ENCODE measurements at places on chromosomes 3 and 15.

DNA sequence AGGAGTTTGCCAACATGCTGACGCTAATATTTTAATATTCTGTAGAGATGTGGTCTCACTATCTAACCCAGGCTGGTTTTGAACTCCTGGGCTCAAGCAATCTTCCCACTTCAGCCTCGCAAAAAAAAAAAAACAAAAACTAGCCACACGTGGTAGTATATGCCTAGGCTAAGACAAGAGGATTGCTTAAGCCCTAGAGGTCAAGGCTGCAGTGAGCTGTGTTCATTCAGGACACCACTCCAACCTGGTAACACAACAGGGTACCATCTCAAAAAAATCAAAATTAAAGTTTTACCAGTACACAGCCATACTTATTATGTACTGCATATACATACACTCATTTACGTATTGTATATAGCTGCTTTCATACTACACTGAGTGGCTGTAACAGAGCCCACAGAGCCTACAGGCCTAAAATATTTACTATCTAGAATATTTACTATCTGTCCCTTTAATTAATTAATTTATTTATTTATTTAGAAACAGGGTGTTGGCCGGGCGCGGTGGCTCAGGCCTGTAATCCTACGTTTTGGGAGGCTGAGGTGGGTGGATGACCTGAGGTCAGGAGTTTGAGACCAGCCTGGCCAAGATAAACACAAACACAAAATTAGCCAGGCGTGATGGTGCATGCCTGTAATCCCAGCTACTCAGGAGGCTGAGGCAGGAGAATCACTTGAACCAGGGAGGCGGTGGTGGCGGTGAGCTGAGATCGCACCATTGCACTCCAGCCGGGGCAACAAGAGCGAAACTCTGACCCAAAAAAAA is 23.2 kb downstream of the SMARCC1 start:
- no peak for DNase-seq

- DNase-seq, result no peak
Observed at GRCh38 chr3:72839057-72839456, 9.2 kb downstream of the SHQ1 start.

DNA sequence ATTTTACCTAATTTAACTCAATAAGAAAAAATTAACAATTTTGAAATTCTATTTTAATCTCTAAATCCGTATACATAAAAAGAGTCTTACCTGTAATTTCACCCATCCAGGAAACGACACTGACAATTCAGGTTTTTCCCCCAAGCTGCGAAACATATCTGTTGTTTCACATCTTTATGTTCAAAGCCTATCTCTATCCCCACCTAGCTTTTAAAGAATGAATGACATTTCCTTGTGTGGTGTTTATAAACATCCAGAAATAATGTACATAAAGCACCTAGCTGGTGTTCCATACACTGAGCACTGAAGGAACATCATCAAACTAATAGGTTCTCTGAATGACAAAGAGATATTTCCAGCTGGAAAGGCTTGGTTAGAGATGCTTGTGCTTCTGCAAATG is 867.8 kb downstream of the SQOR start:
- no peak for DNase-seq

DNA sequence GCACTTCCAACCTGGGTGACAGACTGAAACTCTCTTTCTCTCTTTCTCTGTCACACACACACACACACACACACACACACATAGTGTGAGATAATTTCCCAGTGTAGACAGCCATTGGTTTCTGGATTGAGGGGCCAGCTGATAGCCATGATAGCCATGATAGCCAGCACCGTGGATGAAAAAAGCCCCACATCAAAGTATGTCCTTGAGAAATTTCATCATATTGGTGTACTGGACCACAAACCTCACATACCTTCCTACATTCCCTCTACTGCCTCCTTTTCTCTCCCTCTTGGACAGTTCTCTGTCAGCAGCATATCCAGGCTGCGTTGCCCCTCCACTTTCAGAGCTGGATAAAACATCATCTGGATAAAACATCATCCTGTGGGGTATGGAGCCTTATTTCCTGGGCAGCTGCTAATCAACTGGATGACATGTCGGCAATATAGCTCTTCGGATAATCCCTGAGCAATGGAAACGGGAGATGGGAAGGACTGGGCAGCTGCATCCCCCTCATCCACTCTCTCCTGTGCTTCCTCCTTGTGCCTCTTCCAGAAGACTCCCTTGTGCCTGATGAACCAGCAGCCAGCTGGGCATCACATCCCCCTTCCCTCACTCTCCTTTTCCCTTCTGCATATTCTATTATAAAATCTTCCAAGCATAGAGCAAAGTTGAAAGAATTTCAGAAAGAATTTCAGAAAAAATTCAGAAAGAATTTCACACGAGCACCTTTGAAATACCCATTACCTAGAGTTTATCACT is 39.3 kb downstream of the GRK7 start:
- DNase-seq, result no peak

DNA sequence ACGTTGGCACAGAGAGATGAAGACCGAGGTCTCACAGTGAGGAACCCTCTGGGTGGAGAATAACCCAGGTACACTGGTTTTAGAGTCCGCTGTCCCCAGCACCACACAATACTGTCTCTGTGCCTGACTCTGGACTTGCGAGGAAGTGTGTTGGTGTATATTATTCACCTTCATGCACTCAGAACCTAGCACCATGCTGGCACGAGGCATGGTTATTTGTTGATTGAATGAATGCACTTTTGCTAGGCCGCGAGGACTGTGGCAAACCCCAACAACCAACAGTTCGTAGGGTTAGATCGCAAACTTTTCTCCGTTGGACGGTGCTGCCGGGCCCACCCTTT is 484 bp upstream of the C3orf52 start:
- no peak for DNase-seq

DNA sequence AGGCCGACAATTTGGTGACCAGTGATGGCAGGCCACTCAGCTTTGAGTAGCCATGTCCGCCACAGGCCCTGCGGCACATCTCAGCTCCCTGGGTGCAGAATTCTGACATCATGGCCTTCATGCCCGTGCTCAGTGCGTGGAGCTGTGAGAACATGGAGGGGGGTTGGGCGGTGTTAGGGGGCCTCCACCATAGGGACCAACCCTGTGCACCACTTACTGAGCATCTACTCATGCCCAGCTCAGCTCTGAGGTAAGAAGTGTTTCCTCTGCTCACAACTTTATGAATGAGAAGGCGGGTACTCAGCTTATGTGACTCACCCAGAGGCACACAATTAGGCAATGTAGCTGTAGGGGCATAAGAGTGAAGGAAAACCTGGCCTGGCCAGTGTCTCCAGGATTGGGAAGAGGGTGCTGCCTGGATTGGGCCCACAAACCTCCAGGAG is 10.5 kb downstream of the ACOX2 start:
- DNase-seq, result no peak

GRCh38 chr15:47504624-47505256 is 212.6 kb upstream of the SEMA6D start:
- DNase-seq, result no peak

DNA sequence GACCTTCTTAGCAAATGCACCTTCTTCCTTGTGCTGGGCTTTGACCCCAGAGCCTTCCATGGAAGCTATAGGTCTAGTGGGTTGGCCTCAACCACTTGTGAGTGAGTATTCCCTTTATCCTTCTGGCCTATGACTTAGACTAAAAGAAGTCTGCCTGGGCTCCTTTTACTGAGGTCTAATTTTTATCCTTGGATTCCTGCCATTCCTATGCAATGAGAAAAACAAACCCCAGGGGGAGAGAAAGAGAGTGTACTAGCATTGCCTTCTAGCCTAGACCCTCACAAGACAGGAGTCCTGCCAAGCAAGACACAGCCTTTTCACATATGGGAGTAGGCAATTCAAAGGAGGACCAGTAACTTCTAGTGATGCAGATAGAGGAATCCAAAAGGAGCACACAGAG is 155.4 kb downstream of the PPM1L start:
- no peak for DNase-seq

GRCh38 chr3:194097141-194097882 is 38.6 kb upstream of the HES1 start:
- DNase-seq, result no peak

GRCh38 chr3:195410546-195410945 is 32.3 kb downstream of the ACAP2 start:
- no peak for DNase-seq

- no peak for DNase-seq
Observed at GRCh38 chr3:145639875-145640274, 521.1 kb downstream of the PLOD2 start.

GRCh38 chr3:122102191-122102935 is 47.2 kb downstream of the CD86 start:
- no peak for DNase-seq

All from activated CD4-positive, alpha-beta T cell treated with anti-CD3 and anti-CD28 coated beads for 24 hours (primary cell).